ENCODE measurements at places on chromosomes 2 and 18.

DNA sequence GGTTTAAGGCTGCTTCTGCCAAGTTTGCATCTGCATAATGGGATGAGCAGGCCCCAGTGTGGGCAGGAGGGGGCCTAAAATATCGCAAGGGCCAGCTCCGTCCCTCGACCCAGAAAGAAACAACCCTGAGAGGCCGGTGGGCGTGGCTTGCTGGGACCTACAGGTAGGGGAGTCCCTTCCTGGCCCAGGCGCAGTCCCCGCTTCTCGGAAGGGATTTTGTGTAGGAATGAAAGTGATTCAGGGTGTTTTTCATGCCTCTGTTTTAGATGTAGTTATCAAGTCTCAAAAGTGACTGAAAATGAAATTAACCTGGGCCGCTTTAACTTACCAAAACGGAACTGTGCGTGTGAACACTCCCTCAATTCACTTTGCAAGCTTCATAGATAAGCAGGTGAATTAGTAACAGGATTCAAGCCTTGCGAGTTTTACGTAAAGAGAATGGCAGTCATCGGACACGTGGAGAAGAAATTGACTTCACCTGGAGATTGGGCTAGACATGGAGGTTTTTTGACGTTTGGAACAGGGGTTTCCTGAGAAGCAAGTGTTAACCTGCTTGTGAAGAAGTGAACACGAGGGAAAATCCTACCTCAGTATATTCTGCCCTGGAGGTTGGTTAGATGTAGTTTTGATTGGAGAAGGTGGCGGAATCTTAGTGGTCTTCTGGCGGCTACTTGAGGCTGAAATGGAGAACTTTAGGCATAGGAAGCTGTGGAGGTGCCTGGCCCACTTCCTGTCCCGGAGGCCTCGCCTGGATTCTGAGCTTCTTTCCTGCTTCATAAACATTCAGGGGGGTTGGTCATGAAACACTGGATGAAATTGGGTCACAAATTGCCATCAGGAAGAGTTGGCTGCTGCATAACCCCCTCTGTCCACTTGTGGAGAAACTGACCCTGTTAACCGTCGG lies 1.7 kb downstream of the NCK2 start:
- peak; percentile 91 for DNase-seq

- DNase-seq, result no peak
These were observed 625.3 kb upstream of the LRRTM4 start for GRCh38 chr2:78147466-78147865.

DNA sequence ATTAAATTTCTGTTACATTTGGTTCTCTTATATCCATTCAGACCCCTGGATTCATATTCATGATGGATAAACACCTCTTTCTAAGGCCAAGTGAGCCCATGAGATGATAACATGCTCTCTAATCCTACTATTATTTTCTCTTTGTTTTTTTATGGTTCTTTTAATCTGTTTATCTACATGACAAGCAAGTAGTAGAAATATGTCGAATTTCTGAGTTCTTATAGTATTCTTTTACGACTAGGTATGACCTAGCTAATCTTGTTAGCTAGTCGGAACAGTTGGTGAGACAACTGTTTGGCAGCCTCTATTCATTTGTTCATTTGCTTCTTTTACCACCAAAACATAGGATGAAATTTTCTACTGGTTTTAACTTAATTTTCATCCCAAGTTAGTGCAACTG lies 98.1 kb upstream of the SCG2 start:
- DNase-seq, result no peak

- DNase-seq, result no peak
These were observed 122.8 kb downstream of the SLC4A10 start for GRCh38 chr2:161746891-161747535.

DNA sequence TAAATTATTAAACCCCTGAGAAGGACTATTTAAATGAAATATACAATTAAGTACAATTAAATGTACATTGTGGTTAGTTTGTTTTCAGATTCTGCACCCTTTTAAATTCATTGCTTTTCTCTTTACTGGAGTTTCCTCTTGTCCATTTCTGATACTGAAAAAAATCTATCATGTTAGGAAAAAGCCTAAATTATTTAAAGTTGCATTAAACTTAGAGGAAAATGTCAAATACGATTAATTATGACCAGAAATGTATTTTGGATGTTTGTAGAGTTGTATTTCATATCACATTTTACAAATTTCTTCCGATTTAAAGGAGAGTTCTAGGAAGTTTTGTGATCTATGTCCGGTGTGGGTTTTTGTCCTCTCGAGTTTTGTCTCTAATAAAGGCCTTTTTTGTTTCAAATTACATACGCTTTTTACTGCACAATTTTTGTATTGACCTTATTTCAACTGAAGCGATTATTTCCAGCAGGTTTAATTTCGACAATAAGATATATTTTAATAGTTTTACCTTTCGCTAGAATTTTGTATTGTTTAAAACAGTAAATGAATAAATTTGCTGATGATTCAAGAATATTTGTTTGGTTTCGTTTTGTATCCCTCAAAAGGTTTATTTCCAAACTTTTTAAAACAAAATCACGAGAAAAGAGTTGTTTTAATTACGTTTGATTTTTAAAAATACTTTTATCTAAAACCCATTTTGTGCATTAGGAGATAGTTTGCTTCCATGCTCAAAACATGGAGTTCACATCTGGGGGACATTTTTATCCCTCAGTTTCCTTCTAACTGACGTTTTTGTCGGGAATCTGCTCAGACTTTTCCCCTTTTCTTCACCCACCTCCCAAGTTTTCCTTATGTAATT lies 3.3 kb upstream of the SATB2 start:
- DNase-seq, result no peak

- no peak for DNase-seq
These were observed 103.5 kb upstream of the NOSTRIN start for GRCh38 chr2:168698969-168699368.

DNA sequence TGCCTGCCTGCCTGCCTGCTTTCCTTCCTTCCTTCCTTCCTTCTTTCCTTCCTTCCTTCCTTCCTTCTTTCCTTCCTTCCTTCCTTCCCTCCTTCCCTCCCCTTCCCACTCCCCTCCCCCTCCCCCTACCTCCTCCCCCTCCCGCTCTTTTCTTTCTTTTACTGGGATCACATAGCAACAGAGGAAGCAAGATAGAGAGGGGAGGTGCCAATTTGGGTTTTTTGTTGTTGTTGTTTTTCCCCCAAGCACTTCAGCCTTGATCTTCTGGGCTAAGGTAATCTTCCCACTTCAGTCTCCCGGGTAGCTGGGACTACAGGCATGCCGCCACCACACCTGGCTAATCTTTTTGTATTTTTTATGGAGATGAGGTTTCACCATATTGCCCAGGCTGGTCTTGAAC lies 20.0 kb downstream of the PPM1B start:
- DNase-seq, result no peak

DNA sequence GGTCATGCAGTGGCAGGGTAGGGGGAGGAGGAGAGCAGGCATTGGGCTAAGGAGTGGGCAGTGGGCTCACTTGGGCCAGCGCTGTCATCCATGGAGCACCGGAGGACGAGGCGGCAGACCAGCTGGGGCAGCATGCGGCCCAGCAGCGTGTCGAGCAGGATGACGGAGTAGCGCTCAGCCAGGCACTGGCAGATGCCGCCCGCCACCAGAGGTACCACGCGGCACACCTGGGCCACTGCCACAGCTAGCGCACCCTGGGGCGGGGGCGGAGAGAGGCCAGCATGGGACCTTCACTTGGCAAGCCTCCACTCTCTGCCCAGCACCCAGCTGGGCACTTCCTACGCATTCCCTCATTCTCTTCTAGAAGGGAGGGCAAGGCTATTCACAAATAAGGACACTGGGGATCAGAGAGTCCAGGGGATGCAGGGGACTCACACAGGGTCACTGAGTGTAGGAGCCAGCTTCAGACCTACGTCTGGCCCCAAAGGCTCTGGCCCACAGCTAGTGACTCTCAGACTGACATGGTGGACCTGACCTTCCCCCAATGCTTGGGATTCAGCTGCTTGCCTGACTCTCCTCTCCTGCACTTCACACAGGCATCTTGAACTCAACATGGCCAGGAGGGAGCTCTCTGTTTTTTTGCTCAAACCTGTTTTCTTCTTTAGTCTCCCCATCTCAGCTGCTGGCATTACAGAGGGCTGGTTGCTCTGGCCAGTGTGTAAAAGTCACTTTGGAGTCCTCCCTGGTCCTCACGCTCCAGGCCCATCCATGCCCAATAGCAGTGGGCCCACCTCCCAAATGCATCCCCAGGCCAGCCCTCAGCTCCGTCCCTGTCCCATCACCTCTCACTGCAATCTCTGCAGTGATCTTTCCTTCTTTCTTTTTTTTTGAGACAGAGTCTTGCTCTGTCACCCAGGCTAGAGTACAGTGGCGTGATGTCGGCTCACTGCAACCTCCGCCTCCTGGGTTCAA lies 4.1 kb downstream of the SFTPB start:
- DNase-seq, result no peak

DNA sequence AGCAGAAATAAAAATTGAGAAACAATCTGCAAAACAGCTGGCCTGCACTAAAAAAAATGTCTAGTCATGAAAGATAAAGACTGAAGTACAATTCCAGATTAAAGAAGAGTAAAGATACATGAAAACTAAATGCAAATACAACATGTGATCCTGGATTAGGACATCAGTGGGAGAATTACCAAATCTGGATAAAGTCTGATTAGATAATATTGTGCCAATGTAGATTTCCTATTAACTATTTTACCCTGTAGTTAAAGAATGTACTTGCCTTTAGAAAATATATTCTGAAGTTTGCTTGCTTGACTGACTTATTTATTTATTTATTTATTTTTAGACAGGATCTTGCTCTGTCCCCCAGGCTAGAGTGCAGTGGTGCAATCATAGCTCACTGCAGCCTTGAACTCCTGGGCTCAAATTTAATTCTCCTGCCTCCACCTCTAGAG lies 58.7 kb downstream of the ASXL2 start:
- DNase-seq, result no peak

DNA sequence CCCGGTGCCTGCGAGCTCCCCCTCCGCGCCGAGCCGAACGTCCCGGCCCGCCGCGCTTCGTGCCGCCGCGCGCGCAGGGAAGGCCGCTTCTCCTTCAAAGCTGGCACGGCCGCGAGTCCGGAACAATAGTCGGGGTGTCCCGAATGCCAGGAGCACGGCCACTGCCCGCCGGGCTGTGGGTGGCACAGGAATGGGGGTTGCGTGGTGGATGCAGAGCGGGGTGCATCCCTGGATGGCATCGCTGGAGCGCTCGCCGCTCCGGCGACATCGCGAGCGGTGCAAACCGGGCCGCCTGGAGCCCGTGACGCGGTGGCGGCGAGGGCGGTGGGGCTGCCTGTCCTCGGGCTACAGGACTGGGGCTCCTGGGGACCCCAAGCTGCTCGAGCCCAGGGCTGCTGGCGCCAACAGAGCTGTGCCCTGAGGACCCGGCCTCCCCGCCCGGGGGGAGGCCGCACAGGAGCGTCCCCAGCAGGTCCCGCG lies 1.1 kb upstream of the SATB2 start:
- no peak for DNase-seq

DNA sequence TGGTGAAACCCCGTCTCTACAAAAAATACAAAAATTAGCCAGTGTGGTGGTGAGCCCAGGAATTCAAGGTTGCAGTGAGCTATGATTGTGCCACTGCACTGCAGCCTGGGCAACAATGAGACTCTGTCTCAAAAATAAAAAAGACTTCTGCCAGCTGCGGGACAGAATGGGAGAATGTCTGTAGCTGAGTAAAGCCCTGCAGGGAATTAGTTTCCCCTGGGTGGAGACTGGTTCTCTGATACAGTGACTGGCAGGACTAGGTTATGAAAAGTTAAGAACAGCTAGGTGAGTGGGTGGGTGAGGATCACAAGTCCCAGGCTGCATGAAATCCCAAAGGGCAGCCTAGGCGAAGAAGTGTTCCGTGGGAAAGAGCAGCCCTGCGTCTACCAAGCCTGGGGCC lies 13.8 kb upstream of the CATIP start:
- DNase-seq, result no peak

GRCh38 chr2:64880193-64880951 lies 108.8 kb upstream of the SLC1A4 start:
- no peak for DNase-seq

DNA sequence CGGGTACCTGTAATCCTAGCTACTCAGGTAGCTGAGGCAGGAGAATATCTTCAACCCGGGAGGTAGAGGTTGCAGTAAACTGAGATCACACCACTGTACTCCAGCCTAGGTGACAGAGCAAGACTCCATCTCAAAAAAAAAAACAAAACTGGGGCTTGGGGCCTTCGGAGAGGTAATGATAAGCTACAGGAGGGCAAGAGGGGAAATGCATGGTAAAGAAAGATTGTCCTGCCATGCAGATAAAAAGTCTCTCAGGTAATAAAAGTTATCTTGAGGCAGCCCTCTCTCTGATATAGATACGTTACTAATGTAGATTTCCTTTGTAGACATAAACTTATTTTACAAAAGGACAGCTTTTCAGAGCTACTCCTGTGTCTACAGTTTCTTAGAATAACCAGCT lies 3.7 kb upstream of the RAB1A start:
- no peak for DNase-seq

- DNase-seq, result no peak
These were observed 3.7 kb upstream of the EMILIN2 start for GRCh38 chr18:2843146-2843545.

Measured in activated CD4-positive, alpha-beta T cell treated with anti-CD3 and anti-CD28 coated beads, Interleukin-2, Interleukin-4, amounts not matched to agents 100 ng/mL and 50 ng/mL, durations not matched to agents 16 hours and 8 hours (primary cell).